ENCODE measurements at places on chromosomes 5 and 9. TPM values are rescaled to one million over a fixed set of nuclear protein-coding genes. Genes with fewer than 3 reads are reported as not detected.

The TAF11L5 gene
- total RNA-seq, result not detected

The CAVIN4 gene
- total RNA-seq, result 1.6 TPM

The AJM1 gene
- 1.4 TPM for total RNA-seq

The MEGF10 gene
- 0.22 TPM for total RNA-seq

The GPR150 gene
- 0.33 TPM for total RNA-seq

The TRIP13 gene
- 86.3 TPM for total RNA-seq

The PCDHGB4 gene
- 11.3 TPM for total RNA-seq

The CXCL14 gene
- total RNA-seq, result 0.22 TPM

The SHROOM1 gene
- 6.3 TPM for total RNA-seq

The SLC4A9 gene
- total RNA-seq, result not detected

The IGIP gene
- 8.2 TPM for total RNA-seq

The GRM6 gene
- total RNA-seq, result not detected

The C9orf153 gene
- total RNA-seq, result 0.25 TPM

The PTPRD gene
- total RNA-seq, result 8.9 TPM

The COL15A1 gene
- 104 TPM for total RNA-seq

The SLC36A3 gene
- not detected for total RNA-seq

The TAF11L3 gene
- not detected for total RNA-seq

The DDX46 gene
- total RNA-seq, result 20.1 TPM

The CCNJL gene
- 0.12 TPM for total RNA-seq

The RNF183 gene
- total RNA-seq, result 0.37 TPM

The SCGB3A1 gene
- total RNA-seq, result not detected

The LHX3 gene
- not detected for total RNA-seq

The SUSD3 gene
- 14.2 TPM for total RNA-seq

The TCF7 gene
- total RNA-seq, result 0.37 TPM

The PCDHB8 gene
- total RNA-seq, result 0.11 TPM

The HAND1 gene
- total RNA-seq, result not detected

The CARTPT gene
- not detected for total RNA-seq

The FKTN gene
- total RNA-seq, result 26.0 TPM

The BSPRY gene
- not detected for total RNA-seq

The UGT3A2 gene
- total RNA-seq, result not detected

The RANBP3L gene
- total RNA-seq, result 0.11 TPM

The DCTN3 gene
- 136 TPM for total RNA-seq

The MYMK gene
- not detected for total RNA-seq

The GALT gene
- total RNA-seq, result 28.1 TPM

The SPINK4 gene
- total RNA-seq, result not detected

The IFNK gene
- 0.12 TPM for total RNA-seq

The SLC34A3 gene
- total RNA-seq, result not detected

The CENPP gene
- 2.4 TPM for total RNA-seq

The NR4A3 gene
- total RNA-seq, result 0.25 TPM

The CRHBP gene
- 0.25 TPM for total RNA-seq

The SPARC gene
- 405 TPM for total RNA-seq

The ADCY2 gene
- total RNA-seq, result under 0.01 TPM

The CDC26 gene
- total RNA-seq, result 40.1 TPM

The PCDHAC1 gene
- 0.11 TPM for total RNA-seq

The SLC2A6 gene
- total RNA-seq, result 16.2 TPM

The GCNT4 gene
- 1.4 TPM for total RNA-seq

The PCDHA9 gene
- 0.11 TPM for total RNA-seq

The TRIM36 gene
- total RNA-seq, result 2.4 TPM

The BNC2 gene
- 33.9 TPM for total RNA-seq

The GABRB2 gene
- under 0.01 TPM for total RNA-seq

The FOXI1 gene
- total RNA-seq, result not detected

The TXN gene
- total RNA-seq, result 370 TPM

The ADGRD2 gene
- not detected for total RNA-seq

The NR2F1-AS1 gene
- 20.1 TPM for total RNA-seq

The NR5A1 gene
- total RNA-seq, result not detected

The TMC1 gene
- 2.1 TPM for total RNA-seq

The INSYN2B gene
- 11.2 TPM for total RNA-seq

The CDC37L1 gene
- 23.7 TPM for total RNA-seq

The SLC36A2 gene
- not detected for total RNA-seq
